ENCODE measurements at places on chromosomes 5 and 9.

- DNase-seq, result no peak
Observed at GRCh38 chr9:13032585-13032984, 246.9 kb downstream of the MPDZ start.

- no peak for DNase-seq
Observed at GRCh38 chr5:174402222-174402812, 322.1 kb upstream of the MSX2 start.

GRCh38 chr5:110665184-110665726 lies 61.2 kb downstream of the TMEM232 start:
- no peak for DNase-seq

DNA sequence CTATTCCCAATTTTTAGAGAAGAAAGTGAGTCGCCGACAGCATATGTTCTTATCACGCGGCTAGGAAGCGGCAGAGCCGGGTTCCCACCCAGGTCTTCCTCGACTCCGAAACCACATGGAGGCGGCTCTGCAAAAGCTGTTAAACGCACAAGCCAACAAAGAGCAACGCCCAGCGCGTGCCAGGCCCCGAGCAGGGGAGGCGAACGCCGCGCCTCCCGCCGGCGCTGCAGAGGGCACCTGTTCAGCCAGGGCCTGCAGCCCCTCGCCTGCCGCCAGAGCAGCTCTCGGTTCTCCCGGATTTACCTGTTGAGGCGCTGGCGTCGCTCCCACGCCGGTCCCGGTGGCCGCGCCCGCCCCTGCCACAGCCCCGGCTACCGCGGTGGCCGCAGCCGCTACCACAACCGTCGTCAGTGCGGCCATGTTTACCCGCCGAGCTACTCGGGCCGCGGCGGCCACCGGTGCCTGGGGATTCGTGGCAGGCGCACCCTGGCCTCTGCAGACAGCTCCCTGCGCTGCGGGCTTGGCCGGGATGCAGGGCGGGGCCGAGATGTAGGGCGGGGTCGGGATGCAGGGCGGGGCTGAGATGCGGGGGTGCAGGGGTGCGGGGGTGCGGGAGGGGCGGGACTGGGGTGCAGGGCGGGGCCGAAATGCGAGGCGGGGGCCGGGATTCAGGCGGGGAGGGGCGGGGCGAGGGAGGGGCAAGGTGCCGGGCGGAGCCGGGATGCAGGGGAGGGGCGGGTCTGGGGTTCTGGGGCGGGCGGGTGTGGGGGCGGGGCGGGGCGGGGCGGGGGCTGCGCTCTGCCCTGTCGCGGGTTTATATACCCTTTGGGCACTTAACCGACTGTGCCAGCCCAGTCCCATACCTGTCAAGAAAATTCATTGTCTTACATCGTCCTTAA lies at the start of gene CCDC112:
Gene CCDC112 (minus strand): TSS at position 531 of the 899 bp plus-strand sequence. CDS start 111 bp downstream, at position 420.
- no peak for DNase-seq

GRCh38 chr9:70618784-70619183 lies 204.3 kb upstream of the KLF9 start:
- no peak for DNase-seq

GRCh38 chr9:93096131-93096802 lies at the start of gene CARD19:
Gene CARD19, plus strand, starts transcription at chr9:93096217. Its CDS starts 129 bp downstream, at chr9:93096346.
- no peak for DNase-seq

- DNase-seq, result no peak
Observed at GRCh38 chr9:97237951-97238889, 69.2 kb upstream of the CCDC180 start.

DNA sequence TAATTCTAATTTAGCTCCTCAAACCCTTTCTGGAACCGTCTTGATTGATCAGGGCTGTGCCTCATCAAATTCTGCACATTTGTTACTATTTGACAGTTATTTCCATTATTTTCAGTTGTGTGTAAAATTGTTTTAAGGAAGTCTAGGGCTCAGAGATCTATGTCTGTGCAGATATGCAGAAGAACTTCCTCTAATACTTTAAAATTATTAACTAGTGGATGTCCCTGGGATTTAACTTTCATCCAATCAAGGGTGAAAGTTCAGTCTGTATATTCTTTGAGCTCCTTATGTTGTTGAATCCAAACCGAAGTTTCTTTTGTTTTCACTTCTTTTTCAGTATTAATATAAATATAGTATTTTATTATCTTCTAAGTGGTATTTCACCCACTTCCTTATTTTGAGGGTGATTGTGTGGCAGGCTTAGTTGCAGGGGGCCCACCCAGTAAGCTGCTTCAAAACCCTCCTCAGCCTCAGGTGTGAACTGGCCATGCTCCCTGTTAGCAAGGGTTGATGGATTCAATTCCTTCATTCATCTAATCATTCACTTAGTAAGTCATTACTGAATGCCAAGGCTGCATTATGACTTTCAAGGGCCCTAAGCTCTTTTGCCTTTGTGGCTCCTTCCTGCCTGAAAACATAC lies 2.1 kb upstream of the CAMLG start:
- no peak for DNase-seq

DNA sequence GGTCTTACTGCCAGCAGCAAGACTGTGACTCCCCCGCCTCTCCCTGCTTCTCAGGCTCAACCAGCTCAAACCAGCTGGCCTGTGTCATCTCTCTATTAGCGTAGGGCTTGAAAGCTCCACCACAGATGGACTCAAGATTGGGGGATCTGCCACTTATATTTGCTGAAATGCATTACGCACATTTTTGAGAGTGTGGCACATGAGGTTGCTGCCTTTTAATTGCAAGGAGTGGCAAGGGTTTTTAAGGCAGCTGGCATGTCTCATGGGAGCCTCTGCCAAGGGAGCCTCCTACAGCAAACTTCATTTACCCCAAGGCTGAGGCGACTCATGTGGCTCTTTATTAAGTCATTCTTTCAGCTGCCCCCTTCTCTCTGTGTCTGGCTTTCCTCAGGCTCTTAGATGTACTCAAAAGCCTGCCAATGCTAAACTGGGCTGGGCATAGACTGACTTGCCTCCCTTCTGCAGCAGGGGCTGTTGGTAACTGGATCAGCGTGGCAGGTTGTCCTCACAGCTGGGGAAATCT lies 219.3 kb downstream of the SMARCA2 start:
- DNase-seq, result no peak

DNA sequence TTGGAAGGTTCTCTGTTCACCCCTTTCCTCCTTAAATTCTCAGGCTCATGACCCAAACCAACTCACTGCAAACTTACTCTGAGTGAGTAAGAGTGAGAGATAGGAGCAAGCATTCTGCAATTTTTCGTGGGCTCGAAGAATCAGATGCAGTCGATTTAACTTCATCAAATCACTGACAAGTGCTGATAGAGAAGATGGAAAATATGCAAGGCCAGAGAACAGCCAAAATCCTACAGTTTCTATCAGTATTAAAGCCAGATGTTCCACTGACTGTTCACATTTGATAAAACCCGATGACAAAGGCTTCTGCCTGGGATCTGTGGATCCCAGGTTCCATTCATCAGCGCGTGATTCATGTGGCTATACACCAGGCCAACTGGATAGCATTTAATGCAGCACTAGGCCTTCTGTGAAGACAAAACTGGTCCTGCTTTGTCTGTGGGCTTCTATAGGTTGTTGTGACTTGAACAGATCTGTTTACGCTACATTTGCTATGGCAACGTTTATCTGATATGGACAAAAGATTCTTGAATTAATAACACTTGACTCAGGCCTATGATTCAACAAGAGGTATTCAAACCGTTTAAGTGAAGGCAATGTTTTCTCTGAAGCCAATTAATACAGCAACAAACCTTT lies 251.2 kb downstream of the NFIB start:
- peak; percentile 89 for DNase-seq

DNA sequence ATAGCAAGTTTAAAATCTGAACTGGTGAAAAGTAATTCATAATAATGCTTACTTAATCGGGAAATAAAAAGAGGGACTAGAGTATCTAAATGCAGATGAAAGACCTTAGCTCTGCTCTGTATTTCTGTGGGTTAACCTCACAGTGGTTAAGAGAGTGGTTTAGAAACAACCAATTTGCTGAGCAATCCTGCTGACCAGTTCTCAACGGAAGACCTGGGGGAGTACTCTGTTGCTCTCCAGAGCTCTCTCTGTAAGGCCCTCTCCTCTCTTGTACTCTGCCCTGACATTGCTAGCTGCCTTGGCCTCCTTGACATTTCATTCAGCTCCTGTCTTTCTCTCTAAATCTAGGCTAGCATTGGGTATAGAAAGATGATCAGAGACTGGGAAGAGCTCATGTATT lies 1186.6 kb upstream of the SEMA6A start:
- DNase-seq, result no peak

DNA sequence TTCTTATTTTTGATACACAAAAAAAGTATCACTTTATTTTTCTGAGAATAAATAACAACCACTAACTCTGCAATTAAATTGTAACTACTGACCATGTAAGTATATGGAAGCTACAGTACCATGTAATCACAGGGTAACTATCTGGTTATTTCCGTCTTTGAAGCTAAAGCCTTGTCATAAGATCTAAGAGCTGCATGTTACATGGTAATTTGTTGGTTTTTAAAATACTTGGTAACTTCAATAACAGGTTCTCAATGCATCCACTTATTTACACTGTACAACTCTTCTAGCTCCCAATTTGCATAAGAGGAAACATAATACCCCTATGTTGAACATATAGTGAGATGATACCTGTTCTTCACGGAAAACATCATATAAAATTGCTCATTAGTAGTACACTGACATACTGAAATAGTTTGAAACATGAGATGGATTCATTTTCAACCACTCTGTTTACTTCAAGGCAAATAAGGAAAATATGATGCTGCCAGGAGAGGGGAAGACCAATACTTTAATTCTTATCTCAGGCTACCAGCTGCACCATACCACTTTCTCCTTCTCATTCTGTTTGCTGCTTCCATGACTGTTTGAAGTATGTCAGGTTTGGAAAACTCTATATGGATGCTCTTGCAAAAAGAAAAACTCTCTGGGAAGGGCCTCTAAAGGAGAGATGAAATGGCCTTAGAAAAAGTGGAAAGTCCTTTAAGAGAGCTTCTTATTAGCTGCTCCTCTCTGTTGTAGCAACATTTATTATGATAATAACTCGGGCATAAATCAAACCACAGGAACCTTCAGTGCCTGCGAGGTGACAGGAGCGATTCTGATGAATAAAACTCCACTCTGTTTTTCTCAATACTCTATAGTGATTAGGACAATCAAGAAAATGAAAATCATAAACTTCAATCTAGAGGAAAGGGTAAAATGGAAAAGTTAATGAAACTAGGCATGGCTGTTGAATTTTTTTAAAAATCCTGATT lies 150.2 kb downstream of the KIAA0825 start:
- no peak for DNase-seq

GRCh38 chr5:142133330-142134206 lies 25.0 kb downstream of the NDFIP1 start:
- no peak for DNase-seq

Data from epithelial cell of prostate (primary cell).